ENCODE measurements at places on chromosomes 5 and 9. TPM values are rescaled to one million over a fixed set of nuclear protein-coding genes. Genes with fewer than 3 reads are reported as not detected.

CYSRT1 gene
- 1.9 TPM for total RNA-seq

- DNase-seq, result no peak
These were observed 25.5 kb downstream of the DDX31 start for GRCh38 chr9:132644251-132644650.

- no peak for DNase-seq
These were observed 25.2 kb downstream of the COL5A1 start for GRCh38 chr9:134666831-134667230.

GRCh38 chr9:124022201-124023121 is 10.9 kb downstream of the LHX2 start:
- no peak for DNase-seq

Data from ureter (tissue), 1 donor.